Fibroblast of mammary gland (primary cell): ENCODE measurements at places on chromosomes 11 and 22.
A peak's percentile ranks its signal among the peaks of the same experiment; 100 is the strongest.

GRCh38 chr11:122917311-122917710 is 34.8 kb downstream of the JHY start:
- peak; percentile 47 for DNase-seq

DNA sequence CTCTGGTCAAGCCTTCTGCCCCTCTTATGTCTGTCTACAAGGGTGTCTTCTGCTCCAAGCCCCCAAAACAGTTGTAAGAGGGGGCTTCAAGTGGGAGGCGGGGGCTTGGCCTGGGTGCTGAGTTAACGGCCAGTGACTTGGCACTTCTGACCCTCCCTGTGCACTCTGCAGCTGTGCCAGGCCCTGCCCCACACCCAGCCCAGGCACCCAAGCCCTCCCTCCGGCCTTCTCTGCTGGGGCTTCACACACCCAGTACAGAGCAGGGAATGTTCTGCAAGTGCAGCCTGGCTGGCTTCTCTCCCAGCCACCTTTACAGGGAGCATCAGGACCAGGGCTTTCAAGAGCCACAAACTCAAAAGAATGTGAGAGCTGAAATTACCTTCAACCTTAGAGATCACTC is 3.8 kb downstream of the TMEM121B start:
- no peak for DNase-seq

DNA sequence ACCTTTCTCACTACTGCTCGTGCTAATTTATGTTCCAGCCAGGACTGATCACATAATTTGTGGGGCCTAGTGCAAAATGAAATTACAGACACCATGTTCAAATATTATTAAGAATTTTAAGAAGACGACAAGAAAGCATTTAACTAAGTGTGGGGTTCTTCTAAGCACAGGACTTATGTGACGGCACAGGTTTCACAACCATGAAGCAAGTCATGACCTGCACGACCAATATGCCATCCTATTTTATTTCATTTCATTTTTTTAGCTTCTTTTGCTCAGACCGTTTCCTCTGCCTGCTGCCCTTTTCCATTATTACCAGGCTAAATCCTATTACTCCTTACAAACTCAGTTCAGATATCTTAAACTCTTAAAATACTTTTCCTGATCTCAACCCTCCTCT is 462.5 kb downstream of the AASDHPPT start:
- DNase-seq, result no peak

GRCh38 chr11:10108915-10109680 is 184.9 kb downstream of the SBF2 start:
- DNase-seq, result peak; percentile 70

DNA sequence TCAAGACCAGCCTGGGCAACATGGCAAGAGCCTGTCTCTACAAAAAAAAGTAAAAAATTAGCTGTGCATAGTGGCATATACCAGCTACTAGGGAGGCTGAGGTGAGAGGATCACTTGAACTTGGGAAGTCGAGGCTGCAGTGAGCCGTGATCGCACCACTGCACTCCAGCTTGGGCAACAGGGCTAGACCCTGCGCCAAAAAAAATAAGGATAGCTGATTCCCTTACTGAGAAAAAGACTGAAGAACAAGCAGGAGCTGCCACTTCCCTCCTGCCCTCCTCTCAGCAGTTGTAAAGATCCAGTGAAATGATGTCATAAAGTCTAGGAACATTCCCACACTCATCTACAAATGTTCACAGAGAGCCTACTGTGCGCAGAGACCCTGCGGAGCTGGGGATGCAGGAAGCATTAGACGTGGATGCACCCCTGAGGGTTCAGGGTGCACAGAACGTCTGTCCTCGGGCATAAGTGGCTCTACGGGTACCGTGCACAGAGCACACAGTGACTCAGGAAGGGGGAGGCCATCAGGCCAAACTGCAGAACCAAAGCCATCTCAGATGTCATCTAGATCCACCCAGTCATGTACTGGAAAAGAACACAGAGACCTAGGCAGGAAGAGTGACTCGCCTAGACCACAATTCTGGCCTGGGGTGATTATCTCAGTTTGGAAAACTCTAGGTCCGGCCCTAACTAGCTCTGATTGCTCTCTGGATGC is 11.7 kb downstream of the SEC14L2 start:
- DNase-seq, result peak; percentile 78

DNA sequence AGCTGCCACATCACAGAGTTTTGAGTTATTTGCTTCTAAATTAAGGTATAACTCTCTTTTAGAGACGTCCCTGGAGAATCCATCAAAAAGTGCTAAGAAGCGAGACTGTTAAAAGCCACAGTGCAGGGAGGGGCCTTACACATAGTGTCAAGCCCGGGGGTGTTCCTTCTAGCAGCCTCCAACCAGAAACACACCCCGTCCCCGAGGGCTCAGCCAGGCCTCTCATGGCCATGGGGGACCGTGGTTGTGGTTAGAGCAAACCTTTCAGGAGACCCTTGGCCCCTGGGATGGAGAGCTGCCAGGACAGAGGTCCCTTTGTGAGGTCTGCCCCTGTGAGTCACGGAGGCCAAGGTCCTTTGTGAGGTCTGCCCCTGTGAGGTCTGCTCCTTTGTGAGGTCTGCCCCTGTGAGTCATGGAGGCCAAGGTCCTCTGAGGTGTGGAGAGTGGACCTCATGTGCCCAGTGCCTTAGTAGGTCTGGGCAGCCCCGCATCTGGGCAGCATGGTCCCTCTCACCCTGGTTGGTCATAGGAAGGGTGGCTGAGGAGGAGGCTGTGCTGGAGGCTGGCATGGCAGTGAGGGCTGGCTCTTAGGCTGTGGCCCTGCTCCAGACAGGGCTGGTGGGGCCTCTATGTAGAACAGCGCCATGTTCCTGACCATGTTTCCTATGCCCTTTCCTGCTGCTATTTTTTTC is 5.4 kb downstream of the GNAZ start:
- no peak for DNase-seq

GRCh38 chr11:11391169-11391568 is 38.1 kb upstream of the CSNK2A3 start:
- no peak for DNase-seq

DNA sequence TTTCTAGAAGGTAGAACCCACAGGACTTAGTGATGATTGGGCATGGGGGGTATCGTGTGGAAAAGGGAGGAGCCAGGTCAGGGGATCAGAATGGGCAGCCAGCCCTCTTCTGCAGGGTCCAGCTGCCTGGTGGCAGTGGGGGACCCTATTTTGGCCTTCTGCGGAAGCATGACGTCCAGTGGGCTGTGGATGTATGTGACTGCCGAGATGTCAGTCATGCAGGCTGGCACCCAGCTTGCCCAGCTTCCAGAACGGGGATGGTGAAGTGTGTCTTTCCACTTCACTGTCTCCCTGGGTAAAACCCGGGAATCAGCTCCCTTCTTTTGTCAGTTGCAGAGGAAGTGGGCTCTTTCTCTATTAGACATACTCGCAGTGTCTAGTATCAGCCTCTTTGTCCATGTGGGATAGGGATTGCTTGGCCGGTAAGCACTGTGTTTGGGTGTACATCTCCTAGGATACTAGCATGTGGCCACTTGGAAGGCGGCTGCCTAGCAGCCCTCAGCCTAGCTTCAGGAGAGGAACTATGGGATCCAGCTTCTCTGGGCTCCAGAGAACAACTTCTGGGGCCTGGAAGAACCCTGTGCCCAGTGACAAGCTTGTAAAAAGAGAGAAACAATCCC is 51.4 kb downstream of the GRIK4 start:
- DNase-seq, result no peak

DNA sequence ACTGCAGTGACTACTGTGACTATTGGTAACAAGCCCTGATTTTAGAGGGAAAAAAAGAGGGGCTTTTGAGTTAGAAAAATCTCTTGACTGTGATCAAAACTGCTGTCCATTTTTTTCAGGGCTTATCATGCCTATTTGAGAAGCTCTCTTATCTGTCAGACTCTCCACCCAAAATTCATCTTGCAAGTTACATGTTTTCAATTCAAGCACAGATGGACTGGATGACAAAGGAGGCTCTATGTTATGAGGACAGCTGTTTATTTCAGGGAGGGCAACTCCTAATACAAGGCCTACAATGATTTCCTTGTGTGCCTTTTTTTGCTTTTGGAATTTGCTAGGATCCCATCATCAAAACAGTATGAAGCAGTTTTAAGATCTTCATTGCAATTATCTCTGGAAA is 35.2 kb upstream of the USP47 start:
- no peak for DNase-seq

DNA sequence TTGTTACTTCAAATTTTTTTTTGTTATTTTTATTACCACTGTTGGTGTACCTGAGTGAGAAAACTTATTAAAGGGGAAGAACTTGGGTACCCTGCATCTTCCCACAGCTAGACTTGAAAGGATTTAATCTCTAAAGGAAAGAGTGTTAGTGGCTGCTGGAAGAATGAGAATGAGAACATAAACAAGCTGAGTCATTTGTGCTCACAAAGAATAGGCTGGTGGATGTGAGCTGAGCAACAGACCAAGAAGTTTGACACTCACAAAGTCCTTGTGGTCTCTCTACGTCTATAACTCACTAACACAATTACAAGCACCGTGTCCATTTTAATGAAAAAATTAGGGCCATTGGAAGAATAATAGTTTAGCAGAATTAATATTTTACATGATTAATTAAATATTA is 217.6 kb upstream of the ANO5 start:
- no peak for DNase-seq

- DNase-seq, result no peak
Observed at GRCh38 chr11:97729546-97730272, 1291.0 kb upstream of the CNTN5 start.

GRCh38 chr22:36256478-36256877 is 3.5 kb downstream of the APOL1 start:
- no peak for DNase-seq

DNA sequence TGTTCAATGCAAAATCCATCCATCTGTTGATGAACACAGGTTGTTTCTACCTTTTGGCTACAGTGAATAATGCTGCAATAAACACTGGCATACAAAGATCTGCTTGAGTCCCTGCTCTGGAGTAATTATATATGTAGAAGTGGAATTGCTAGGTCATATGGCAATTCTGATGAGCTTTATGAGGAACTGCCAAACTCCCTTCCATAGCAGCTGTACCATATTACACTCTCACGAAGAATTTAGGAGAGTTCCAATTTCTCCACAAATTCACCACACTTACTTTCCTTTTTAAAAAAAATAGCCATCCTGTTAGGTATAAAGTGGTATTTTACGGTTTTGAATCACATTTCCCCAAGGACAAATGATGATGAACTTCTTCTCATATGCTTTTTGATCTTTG is 62.2 kb downstream of the RSF1 start:
- DNase-seq, result no peak

DNA sequence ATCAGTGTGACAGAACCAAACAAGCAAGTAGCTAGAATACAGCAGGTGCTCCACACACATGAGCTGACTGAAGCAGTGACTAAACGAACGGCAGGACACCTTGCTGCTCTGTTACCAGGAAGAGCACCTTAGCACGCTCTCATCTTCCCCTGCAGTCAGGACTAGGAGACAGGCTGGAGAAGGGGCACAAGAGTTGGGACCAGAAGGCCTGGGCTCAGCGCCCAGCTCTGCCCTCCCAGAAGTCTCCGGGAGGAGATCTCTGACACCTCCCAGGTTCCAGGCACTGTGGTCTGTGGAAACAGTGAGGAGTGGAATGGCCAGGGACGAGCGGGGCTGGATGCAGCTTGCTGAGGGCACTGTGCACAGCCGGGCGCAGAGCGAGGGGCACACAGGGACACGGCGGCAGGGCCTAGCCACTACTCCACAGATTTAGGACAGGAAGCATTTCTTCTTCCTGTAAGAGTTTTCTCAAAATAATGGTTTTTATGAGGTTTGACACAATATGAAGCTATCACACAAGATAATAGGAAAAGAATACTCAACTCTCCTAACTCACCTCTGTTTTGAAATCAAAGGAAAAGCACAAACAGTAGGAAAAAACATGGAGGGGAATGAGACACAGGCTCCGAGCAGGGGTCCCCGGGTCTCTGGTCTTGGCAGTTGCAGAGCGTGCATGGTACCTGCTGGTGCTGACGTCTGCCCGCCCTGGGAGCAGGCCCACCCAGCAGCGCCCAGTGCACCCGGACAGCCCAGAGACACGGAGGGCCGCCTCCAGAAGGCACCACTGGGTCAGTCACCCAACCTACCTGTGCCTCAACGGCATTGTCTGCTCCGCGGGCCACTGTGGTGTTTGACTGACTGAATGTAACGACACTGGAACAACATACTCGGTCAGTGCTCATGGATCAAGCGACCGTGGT is 67.6 kb downstream of the NCAPD3 start:
- no peak for DNase-seq

GRCh38 chr22:42683578-42684283 is 34.5 kb upstream of the CYB5R3 start:
- DNase-seq, result peak; percentile 66

- peak; percentile 91 for DNase-seq
Observed at GRCh38 chr11:68200639-68201038, 12.5 kb downstream of the KMT5B start.

GRCh38 chr22:36116127-36116526 is 44.4 kb downstream of the APOL3 start:
- DNase-seq, result no peak

DNA sequence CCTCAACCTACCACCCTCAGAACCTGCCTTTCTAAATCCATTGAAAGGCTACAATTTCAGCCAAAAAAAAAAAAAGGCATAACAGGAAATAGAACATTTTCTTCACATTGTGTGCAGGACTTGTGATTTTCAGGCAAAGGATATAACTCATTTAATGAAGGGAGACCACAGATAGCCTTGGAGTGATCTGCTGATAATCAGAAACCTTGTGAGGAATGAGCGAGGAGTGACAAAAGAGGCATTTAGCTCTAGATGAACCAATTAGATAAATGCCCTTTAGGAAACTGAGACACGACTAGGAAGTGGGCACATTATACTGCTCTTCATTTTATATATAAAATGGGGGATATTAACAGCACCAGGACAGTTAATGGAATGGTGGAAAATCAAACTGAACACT is 216.5 kb upstream of the GRIA4 start:
- DNase-seq, result no peak

DNA sequence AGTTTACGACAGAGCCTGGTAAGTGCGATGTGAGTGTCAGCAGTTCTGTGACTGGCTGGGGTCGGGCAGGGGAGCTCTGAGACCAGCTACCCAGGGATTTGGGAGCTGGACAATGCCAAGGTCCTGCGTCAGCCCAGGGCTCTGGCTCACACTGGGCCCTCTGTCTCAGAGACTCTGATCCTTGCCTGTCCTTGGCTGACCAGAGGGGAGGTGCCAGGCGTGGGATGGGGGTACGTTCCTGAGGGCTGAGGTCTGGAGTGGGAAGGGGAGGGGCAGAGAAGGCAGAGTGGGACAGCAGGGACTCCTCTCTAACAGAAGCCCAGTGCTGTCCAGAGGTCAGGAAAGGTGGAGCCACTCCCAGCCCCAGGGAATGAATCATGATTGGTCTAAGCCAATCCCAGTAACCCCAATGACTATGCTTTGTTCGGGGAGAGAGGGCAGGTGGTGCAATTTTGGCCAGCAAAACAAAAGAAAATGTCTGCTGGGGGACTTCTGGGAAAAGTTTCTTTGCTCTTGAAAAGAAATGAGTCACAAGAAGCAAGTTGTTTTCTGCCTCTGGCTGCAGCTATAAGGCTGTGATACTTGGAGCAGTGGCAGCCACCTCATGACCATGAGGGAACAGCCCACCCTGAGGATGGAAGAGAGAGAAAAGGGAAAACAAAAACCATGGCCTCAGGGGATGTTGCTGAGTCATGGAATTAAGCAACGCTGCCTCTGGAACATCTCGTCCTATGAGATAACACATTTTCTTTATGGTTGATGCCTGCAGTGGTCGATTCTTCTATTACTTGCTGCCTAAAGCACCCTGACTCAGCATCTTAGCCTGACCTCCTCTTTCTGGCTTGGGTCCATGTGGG is 108.3 kb downstream of the CHST1 start:
- peak; percentile 96 for DNase-seq
